Astrocyte (in vitro differentiated cells and primary cell): ENCODE measurements at places on chromosomes 2 and 18. TPM values are rescaled to one million over a fixed set of nuclear protein-coding genes. Genes with fewer than 3 reads are reported as not detected.

DNA sequence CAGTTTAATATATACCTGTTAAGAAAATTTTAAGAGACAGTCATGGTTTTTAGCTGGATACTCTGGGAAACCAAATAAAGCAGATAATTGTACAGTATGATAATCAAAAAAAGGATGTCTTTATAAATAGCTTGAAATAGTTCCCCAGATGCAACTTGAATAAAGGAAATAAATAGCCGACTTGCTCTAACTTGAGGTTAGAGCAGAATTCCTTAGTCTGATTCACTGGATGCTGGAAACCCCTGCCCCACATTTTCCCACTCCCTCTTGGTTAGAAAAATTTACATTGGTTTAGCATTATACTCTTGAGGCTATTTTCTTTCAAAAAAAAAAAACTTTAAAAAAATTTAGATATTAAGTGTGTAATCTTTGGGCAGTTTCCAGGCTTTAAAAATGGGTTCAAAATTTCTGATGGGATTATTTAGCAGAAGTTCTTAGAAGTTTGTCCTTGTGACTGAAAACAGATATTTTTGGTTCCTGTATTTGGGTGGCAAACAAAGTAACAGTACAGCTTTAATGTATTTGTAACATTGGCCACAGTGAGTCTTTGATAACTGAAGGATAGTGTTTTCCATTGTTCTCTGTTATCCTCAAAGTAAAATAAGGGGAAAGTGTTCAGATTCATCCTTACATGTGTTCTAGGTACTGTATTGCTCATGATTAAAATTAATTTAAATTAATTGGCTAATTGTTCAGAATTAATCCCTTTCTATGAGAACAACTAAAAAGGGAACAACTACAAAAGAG is 39.6 kb downstream of the ITGAV start:
- peak; percentile 60 for DNase-seq

- no peak for DNase-seq
Observed at GRCh38 chr18:45151645-45152044, 463.6 kb upstream of the SLC14A2 start.

KLHL41 gene
- total RNA-seq, result not detected in 2 replicates

DNA sequence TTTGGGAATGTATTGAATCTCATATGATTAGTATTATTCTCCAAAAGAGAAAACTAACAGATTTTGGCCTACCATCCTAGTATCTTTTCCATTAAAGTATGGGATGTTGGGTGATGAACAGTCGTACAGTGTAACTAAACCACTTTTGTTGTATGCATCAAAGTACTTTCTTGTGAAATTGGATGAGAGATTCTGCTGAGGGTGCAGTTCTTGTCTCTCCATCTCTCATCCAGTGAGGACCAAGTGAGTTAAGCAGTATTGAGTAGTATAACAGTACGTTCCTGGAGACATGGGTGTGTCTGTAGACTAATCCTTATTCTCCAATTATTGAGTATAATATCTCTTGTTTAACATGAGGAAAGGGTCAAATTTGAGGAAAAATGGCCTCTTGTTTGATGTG is 209.3 kb downstream of the NEDD4L start:
- DNase-seq, result no peak

ARMC9 gene
- 42.7 and 52.4 TPM in 2 replicates for total RNA-seq

- DNase-seq, result no peak
Observed at GRCh38 chr2:64704161-64704560, 50.4 kb upstream of the SERTAD2 start.

GRCh38 chr18:30674596-30674995 is 367.9 kb downstream of the DSC3 start:
- DNase-seq, result no peak

DNA sequence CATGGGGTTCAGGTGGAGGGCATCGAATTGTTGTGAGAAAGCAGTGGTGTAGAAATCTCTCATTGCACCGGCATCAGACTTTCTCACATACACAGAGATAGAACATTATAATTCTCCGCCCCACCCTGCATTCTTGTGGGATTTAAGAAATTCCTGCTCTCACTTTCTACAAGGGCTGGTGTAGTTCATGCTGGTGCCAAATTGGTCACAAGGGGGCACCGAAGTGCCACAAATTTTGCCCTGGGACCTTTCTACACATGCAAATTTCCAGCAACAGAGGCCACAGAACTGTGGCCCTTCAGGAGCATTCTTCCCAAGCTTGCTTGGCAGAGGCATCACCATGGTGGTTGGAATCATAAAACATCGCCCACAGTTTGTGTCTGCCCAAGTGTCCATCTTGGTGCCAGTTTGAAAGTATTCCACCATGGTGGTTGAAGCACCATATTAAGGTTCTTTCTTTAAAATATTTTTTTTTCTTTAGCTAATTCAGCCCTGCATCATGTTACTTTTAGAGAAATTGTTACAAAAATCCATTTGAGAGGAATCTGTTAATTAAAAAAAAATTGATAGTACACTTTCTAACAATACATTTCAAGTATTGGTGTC is 521.2 kb upstream of the FANCL start:
- peak; percentile 49 for DNase-seq

NEMP2 gene
- total RNA-seq, result 2.7 and 3.8 TPM in 2 replicates

IL1RL2 gene
- 0.43 TPM in 1 of 2 replicates, not detected in the other for total RNA-seq

- DNase-seq, result no peak
Observed at GRCh38 chr2:168633895-168634294, 168.5 kb upstream of the NOSTRIN start.

DNA sequence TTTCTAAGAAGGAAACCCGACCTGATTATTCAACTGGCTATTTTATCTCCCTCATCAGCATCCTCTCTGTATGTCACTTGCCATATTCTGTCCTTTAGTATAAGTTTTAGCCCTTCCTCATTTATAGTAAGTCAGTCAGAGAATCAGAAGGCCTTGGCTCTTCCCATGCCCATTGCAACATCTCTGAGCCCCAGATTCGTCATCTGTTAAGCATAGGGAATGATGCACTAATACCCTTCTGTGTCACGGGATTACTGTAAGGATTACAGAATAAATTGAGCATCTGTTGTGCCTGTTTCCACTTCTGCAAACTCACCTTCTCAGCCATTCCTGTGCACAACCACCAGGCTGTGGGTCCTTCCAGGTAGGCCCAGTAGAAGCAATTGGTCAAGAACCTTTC is 258.1 kb upstream of the RAB12 start:
- DNase-seq, result no peak
